ENCODE measurements at places on chromosomes 11 and 22.

- no peak for DNase-seq
Measured at GRCh38 chr11:63837739-63838138, 1.2 kb upstream of the MARK2 start.

- no peak for DNase-seq
Measured at GRCh38 chr22:46540874-46541273, 3.5 kb upstream of the CELSR1 start.

GRCh38 chr22:24144778-24145085, 36.6 kb upstream of the SUSD2 start:
- DNase-seq, result no peak

GRCh38 chr11:131409345-131409744, 38.9 kb downstream of the NTM start:
- DNase-seq, result no peak

DNA sequence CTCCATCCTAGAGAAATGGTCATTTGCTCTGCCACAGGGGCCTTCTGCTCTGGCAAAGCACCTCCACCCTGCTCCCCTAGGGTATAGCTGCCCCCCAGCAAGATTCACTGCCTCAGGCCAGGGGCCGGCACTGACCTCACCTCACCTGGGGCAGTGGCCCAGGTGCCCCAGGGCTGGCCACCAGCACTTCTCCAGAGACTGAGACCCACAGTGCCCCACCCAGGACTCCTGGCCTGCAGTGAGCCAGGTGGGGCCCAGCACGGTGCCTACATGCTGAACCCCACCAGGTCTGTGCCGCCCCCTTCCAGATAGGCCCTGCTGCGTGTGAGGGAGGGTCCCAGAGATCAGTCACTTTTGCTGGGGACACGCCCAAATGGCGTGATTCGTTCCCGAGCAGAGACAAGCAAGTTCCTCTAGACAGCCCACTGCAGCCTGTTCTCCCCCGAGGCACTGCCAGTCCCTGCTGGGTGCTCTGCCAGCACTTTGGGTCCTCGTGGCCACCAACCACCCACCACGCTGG, 10.8 kb downstream of the GNB1L start:
- DNase-seq, result no peak

DNA sequence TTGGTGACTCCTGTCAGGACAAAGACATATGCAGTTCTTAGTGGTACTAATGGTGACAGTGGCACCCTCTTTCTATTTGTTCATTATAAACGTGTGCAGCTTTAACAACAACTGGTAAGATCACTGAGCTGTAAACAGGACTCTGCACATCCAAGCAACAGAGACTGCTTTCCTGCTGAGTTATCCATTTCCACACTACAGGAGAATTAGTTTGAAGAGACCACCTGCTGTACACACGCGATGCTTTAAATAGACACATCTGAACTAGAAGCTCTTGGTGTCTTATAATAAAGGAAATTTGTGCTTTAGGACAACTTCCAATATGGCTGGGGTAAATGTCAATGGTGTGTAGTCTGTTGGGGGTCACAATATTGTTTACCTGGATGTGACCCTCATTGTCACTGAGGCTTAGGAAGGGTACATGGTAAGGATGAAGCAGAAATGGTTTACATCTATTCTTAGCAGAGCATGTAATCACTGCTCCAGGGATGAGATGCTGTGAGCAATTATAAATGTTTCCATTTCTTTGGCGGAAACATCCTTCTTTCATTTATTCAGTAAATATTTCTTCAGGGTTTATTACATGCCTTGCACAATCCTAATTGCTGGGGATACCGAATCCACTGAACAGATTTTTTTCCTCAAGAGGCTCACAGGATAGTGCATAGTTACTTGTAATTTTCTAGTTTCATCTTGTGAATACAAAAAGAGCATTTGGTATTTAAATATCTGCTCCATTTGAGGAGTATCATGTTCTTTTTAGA, 354.0 kb upstream of the CCDC90B start:
- DNase-seq, result no peak

DNA sequence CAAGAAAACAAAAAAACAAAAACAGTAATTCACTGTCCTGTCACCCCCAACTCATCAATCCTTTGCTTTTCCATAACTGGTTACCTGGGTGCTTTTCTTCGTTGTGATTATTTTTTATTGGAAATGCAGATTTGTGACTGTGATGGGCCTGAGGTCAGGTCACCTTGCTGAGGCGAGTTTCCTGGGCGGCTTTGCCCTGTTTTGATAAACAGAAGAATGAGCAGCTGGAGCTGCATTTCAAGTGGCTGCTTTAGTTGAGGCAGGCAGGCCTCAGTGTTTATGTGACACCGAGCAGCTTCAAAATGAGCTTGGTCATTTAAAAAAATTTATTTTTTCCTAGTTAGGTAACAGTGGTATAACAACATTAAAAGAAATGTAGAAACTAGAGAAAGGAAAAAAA, 22.2 kb downstream of the PTPRJ start:
- peak; percentile 59 for DNase-seq

DNA sequence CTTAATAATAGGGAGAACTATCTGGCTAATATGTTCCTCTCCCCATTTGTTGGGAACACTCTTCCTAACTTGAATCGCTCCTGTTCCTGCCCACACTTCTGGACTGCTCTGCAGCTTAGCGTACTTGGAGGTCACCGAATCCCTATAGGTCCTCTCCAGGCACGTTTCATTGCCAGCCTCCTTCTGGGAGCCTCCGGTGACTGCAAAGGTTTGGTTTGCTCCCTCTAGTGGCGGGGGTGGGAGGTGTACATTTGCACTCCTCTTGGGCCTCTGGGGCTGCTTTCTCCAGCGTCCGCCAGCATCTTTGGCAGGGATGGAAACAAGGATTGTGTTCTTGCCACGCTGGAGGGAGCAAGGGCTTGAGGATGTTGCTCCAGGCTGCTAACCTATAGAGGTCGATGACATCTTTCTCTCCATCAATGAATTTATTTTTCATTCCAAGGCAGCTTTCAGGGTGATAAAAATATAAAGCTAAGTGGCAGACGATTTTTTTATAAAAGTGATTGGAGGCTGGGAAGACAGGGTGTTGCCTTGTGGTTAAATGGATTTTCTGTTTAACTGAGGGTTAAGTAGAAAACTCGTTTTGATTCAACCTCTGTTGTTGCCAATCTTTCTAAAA, 48.7 kb downstream of the TSPAN18 start:
- peak; percentile 25 for DNase-seq

DNA sequence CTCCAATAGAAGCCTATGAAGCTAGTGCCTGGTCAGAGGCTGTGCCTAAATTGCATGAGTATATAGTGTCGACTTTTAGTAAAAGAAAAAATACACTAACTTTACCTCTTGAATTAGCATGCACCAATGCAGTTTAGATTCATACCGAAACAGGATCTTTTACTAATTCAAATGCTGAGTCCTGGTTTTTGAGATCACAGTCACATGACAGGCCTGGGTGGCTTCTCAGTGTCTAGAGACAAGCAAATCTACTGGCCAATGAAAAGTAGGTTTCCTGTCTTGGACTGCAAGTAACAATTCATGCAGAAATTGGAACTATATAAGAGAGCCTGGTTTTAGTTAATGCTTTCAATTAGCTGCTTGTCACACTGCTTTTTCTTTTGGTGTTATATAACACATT, 7.2 kb downstream of the ARHGEF12 start:
- DNase-seq, result no peak

DNA sequence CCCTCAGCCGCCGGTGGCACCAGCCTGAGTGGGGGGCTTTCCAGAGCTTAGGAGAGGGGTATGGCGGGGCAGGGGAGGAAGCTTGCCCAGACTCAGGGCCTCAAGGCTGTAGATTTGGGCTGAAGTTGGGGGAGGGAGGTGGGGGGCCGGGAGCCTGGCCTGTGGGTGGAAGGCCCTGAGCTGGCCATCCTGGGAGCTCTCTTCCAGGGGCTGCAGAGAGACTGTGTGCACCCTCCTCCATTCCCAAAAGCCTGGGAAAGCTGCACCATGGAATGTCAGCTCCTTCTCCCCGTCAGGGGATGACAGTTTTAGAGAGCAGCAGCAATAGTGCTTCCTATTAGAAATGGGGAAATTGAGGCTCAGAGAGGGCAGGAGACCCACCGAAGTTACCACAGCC, 1.0 kb downstream of the SYT12 start:
- no peak for DNase-seq

GRCh38 chr22:45310331-45310976, 720 bp downstream of the FAM118A start:
- no peak for DNase-seq

DNA sequence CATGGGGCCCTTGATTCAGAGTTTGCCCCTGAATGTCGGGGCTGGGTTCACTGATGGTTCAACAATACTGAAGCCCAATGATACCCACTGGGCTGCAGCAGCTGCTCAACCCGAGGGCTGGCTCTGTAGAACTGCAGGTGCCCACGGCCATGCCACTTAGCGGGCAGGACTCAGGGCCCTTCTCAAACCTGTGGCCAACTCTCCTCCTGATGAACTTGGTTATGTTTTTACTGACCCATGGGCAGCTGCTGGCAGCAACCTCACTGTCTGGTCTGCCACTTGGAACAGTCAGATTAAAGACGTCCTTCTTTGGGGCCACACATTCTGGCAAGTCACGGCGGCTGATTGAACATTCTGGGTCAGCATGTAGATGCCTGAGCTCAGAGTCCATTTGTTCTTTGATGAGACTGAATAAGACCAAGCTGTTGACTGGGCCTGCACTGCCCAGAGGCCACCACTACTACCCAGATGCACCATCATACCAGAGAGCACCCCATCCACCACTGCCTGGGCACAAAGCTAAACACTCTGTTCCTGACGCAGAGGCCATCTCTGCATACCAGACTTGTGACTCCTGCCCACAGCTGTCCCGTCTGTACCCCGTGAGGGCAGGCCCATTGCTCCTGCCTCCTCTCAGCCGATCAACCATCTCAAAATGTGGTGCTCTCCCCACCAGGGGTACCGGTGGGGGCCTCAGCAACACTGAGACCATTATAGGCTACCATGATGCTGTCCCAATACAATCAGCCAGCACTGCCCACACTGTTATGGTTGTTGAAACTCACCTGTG, 67.8 kb downstream of the SHANK2 start:
- no peak for DNase-seq

DNA sequence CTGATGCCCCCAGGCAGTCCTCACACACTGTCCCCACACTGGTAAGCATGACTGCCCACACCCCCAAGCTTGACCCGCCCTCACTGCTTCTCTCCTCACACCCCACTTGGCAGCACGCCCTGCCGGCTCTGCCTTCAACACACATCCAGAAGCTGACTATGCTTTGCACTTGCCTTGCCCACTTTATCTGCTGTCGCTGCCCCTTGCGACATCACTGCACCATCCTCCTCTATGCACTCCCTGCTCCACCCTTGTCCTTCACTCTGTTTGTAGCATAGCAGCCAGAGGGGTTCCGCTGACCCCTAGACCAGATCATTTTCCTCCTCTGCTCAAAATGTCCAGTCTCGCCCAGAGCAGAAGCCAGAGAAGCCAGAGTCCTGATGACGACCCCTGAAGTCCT, 25.3 kb upstream of the SLC25A1 start:
- no peak for DNase-seq

- DNase-seq, result no peak
Measured at GRCh38 chr11:115741376-115742107, 237.3 kb upstream of the CADM1 start.

GRCh38 chr22:36215981-36216380, 14.4 kb upstream of the APOL4 start:
- no peak for DNase-seq

DNA sequence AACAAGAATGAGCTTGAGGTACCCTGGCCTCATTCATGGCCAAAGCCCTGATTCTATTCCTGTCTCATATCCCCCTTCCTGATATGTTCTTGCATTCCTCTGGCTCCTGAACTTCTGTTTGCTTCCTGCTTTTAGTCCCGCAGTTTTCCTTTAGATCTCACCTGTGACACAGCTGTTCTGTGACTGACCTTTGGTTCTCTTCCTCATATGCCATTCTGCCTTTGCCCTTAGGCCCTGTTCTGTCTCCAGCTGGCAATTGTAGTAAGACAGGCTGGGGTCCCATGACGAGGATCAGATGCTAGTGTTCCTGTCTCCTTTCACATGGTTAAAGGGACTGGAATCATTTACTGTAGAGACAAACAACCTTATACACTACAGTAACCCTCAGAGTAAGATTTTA, 59.0 kb upstream of the PDE3B start:
- no peak for DNase-seq

DNA sequence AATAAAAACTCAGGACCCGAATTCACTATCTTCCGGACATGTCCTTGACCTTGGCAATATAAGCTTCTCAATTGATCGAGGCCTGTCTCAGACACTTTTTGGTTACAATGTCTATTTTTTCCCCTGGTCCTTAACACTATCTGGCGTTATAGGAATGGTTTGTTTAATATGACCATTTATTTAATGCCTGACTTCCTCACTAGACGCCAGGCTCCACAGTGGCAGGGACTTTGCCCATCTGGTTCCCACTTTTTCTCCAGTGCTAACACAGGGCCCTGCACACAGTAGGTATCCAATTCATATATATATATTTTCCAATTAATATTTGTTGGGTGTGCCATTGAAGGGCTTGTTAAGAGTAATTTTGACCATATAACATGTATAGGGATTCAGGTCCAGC, 7.9 kb upstream of the CBX6 start:
- DNase-seq, result no peak

GRCh38 chr11:118662401-118663271, 16.8 kb downstream of the TREH start:
- DNase-seq, result no peak

GRCh38 chr11:116580799-116581198, 192.0 kb downstream of the BUD13 start:
- no peak for DNase-seq

DNA sequence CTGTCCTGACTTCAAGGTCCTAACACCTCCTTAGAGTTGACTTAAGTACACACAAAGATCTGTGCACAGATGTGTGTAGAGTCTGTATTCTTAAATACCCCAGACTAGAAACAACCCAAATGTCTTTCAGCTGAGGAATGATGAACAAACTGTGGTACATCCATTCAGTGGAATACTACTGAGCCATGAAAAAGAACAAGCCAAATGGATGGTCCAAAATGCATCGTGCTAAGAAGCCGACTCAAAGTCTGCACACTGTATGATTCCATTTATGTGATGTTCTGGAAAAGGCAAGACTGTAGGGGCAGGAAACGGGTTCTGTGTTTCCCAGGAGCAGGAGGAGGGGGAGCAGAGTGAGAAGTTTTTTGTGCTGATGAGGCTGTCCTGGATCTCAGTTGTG, 56.7 kb upstream of the LINC01488 start:
- DNase-seq, result no peak

DNA sequence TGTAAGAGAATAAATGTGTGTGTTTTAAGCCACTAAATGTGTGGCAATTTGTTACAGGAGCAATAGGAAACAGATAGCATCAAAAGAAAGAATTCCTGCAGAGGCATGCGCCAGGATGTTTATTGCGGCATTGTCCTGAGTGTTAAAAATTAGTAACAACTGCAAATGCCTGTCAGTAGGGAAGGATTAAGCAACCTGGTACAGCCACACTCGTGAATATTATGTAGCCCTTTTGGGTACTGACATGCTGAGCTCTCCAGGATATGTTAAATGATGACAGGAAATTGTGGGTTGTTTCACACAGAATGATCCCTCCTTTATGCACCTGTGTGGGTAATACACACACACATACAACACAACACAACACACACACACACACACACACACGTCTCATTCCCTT, 69.7 kb upstream of the MYOD1 start:
- no peak for DNase-seq

- no peak for DNase-seq
Measured at GRCh38 chr11:73350908-73351636, 25.1 kb upstream of the RELT start.
